Thoracic aorta (tissue), 2 donors: ENCODE measurements at places on chromosomes 1 and 21. TPM values are rescaled to one million over a fixed set of nuclear protein-coding genes. Genes with fewer than 3 reads are reported as not detected.

- DNase-seq, result no peak
Observed at GRCh38 chr1:236853921-236854604, 59.0 kb downstream of the MTR start.

DNA sequence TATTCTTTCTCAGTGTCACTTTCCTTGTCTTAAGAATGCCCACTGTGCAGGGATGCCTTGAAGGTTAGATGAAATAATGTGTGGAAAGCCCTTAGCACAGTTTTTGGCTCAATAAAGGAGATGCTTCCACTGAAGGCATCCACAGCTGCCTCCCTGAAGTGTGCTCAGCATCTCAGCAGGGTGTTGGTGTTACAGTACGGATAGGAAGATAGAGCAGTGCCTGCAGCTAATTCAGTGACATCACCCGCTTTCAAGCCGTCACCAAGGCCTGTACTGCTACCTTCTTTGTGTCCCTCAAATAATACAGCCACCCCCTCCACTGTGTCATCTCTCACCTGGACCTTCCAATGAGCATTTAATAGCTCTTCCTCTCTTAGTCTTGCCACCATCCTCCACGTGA is 59.0 kb downstream of the NDUFS5 start:
- no peak for DNase-seq

DNA sequence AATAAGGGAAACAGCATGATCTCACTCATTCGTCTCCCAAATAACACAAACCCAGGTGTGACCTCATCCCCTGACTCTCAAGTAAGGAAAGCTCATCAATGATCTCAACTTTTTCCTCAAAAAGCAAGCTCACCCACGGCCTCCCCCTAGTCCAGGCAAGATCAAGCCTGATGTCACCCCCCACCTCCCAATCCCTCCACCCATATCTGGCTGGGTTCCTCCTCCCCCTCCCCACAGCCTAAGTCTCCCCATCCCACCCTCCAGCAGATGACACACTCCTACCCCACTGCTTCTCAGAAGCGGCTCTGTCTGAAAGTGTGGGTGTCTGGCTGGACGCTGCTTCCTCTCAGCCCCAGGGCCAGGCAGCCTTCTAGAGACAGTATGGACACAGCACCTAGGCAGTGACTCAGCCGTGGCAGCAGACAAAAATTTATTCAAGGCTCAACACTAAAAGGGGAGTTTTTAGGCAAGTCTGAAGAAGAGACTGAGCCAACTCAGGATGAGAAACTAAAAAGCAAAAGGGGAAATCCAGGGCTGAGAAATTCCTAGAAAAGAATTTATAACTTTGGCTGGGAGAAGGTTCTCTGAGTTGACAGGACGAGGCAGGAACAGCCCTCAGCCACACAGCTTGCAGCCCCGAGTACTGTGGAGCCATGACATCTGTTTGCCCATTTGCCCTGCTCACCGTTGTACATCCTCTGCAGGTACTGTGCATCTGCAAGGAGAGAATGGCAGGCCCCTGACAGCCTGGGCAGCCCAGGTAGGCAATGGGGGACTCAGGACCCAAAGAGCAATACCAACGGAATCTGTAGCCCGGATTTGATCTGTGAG is 81.6 kb upstream of the LRRC8D start:
- no peak for DNase-seq

- DNase-seq, result no peak
Observed at GRCh38 chr1:228974273-228974672, 239.0 kb downstream of the RHOU start.

- no peak for DNase-seq
Observed at GRCh38 chr1:28066393-28067154, 21.8 kb downstream of the EYA3 start.

- DNase-seq, result no peak
Observed at GRCh38 chr21:19256934-19257660, 853.5 kb upstream of the TMPRSS15 start.

GRCh38 chr1:201181726-201182125 is 8.9 kb upstream of the IGFN1 start:
- no peak for DNase-seq

- DNase-seq, result no peak
Observed at GRCh38 chr1:9844756-9845155, 21.0 kb upstream of the CLSTN1 start.

- DNase-seq, result no peak
Observed at GRCh38 chr1:1181938-1182410, 8.3 kb downstream of the TTLL10 start.

- DNase-seq, result no peak
Observed at GRCh38 chr1:161805399-161806197, 39.5 kb downstream of the ATF6 start.

DNA sequence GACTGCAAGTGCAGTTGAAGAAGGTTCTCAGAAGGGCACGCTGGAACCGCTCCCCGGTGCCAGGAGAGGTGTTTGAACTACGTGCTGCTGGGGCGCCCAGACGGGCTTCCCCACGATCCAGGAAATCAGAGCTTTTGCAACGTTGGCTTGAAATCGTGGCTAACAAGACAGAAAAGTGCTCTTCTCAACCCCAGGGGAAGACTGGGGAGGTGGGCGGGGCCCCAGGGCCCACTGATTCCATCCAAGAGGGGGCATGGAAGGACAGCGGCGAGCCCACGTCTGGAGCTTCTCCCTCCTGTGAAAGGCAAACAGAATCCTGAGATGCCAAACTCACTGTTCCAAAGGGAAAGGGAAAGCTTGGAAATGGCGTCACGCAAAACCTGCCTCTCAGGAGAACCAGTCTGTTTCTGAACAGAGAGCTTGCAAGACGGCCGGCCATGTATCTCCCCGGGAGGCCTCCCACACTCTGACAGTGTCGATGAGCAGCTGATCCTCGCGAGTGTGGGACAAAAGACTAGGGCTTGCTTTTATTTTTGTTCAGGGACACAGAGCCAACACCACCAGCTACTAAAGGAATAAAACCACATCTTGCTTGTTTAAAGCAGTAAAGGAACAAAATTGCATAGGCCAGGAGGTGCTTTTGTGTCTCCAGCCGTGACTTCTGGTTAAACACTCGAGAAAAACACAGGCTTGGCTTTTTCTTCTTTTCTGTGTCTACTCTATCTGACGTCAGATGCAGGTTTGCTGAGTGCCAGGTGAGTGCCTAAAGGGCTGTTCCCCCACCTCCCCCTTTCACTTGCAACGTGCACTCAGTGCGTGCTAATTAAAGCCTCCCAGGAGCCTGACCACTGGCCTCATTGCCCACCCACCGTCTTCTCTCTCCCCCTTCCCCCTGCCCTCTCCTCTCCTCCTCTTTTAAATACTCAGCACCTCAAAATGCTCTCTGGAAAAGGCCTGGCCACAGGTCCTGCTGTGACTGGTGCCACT is 41.5 kb downstream of the LRRC3 start:
- no peak for DNase-seq

- DNase-seq, result no peak
Observed at GRCh38 chr1:244104309-244105060, 53.4 kb downstream of the ZBTB18 start.

GRCh38 chr1:24888971-24889676 is 41.0 kb downstream of the RUNX3 start:
- DNase-seq, result no peak

- DNase-seq, result no peak
Observed at GRCh38 chr1:40185951-40186864, 25.0 kb downstream of the RLF start.

GRCh38 chr1:85290826-85291225 is 14.4 kb upstream of the BCL10 start:
- no peak for DNase-seq

- no peak for DNase-seq
Observed at GRCh38 chr1:236623371-236624166, 19.3 kb upstream of the HEATR1 start.

GRCh38 chr1:100627936-100628335 is 90.0 kb downstream of the GPR88 start:
- no peak for DNase-seq

GRCh38 chr21:15219894-15220293 is 155.1 kb upstream of the NRIP1 start:
- DNase-seq, result no peak

DNA sequence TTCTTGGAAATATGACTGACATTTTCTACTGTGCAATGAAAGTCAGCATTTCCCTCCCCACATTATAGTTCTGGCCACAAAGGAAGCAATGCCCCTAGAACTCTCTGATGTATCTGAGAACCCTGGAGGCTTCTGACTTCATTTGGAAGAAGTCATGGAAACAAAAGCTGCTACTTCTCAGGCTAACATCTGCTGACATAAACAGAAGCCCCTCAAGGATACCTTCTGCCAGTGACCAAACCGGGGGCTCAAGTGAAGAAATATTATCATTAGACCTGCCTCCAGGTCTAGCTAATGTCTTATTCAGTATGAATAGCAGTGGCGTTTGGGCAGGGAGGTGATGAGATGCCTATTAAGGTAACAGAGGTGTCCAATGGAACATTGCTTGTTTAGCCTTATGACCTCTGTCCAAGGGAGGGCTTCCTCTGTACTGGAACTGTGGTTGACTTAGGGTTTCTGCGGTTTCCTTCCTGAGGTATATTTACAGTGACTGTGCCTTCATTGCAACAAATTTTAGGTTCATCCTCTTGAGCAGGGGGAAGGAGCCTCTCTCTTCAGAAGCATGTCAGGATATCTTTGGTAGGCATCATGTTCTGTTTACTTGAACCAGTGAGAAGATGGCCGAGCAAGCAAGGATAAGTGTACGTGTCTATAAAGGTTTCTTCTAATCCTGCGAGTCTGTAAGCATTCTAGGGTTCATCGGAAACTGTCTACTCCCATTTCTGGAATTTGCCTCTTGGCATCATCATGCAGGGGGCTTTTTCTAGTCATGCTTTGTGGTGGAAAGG is 161.7 kb downstream of the PBX1 start:
- no peak for DNase-seq

DNA sequence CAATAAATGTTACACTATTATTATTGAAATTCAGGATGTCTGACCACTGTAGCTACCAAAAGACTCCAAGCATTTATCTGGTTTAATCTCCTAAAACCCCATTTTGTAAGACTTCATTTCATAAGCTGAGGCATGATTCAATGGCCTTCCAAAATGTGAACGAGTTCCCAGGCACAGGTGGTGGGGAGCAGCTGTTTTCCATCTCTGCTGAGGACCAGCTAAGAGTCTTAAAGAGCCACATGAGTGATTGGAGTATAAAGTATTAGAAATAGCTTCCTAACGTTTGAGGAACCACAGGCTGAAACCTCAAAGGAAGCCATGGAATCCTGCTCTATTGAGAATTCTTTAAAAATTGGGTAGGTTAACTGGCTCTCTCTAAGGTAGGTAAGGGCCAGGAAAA is 44.9 kb downstream of the SEC16B start:
- no peak for DNase-seq

- DNase-seq, result no peak
Observed at GRCh38 chr1:176847052-176847451, 317.5 kb downstream of the ASTN1 start.

GRCh38 chr1:171219346-171220080 is 28.8 kb upstream of the FMO1 start:
- no peak for DNase-seq

GRCh38 chr1:6464514-6464836 is 1.5 kb downstream of the TNFRSF25 start:
- no peak for DNase-seq

DNA sequence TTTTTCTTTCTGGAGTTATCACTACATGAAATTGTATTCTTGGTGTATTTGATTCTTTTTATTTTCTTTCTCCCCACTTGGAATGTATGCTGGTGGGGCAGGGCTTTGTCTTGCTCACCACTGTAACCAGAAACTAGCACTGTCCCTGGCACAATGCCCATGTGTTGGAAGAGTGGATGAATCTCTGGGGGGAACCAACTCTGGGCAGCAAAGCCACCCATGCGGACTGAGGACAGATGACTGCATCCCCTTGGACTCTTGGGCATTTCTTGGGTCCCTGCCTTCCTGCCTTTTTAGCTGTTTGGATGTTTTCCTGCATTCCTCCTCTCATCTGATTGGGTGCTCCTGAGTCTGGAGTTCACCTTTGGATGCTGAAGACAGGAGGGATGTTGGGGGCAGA is 6.1 kb downstream of the CYP4B1 start:
- DNase-seq, result no peak

DNA sequence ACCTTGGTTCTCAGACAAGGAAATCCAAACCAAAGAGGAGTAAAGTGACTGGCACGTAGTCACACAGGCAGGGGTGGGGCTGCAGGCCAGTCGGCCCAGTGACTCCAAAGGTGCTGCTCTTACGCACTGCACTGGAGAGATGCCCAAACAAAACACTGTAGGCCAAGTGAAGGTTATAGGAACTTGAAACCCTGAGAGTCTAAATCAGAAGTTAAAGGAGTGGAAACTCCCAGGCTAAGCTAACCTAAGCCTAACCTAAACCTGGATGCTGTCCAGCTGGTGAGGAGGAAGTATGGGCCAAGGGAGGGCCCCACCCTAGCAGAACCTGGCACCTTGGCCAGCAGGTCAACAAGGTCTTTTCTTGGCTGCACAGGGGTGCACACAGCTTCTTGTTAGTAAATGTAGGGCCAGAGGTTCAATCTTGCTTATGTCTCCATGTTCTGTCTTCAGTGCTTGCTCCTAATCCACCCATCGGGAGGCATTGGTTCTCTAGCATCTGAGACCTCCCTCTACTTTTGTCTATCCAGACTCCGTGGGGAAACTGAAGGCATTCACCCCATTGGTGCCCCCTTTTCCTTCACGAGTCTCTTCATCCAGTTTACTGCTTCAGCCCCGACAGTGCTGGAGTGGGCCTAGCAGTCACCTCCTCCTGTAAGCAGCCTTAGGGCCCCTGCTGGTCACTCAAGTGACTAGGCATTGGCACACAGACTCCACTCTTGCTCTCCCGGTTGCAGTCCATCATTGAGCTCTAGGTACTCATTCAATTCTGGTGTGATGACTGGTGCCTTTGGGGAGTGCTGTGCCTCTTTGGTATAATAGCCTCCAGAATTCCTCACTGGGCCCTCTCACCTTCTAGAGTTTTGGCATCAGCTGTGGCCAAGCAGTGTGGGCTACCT is 12.9 kb upstream of the TMEM125 start:
- no peak for DNase-seq

PCSK9 gene
- 0.27 TPM for total RNA-seq

SYT6 gene
- total RNA-seq, result 0.85 TPM

KRTAP7-1 gene
- total RNA-seq, result not detected

PFKFB2 gene
- total RNA-seq, result 6.4 TPM

DYNLT4 gene
- not detected for total RNA-seq

TMEM269 gene
- 0.35 TPM for total RNA-seq

CYYR1 gene
- 6.6 TPM for total RNA-seq

SPRR2G gene
- total RNA-seq, result not detected

PCAT6 gene
- not detected for total RNA-seq

TNFRSF4 gene
- total RNA-seq, result not detected

CELA3B gene
- not detected for total RNA-seq

ANGPTL3 gene
- not detected for total RNA-seq

PDC gene
- total RNA-seq, result not detected

LGR6 gene
- total RNA-seq, result 99.0 TPM

RNF186 gene
- total RNA-seq, result not detected

MAB21L3 gene
- not detected for total RNA-seq

SH2D2A gene
- 1.1 TPM for total RNA-seq
